ENCODE measurements at places on chromosomes 12 and 14.

DNA sequence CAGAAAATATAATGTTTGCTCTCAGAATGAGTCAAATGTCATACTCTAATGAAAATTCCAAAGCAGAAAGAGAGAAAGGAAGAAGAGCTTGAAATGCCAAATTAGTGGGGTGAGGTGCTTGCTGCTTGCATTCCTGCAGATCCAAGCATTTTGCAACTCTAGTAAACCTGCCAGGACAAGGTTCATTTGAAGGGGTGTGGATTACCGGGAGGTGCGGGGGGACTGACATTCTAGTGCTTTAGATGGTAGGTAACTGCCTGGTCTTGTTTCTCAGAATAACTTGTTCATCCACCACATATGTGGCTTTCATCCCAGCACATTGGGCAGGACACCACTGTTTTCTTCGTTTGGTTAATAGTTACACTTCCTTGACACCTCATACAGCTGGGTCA, 144.4 kb downstream of the AKAP6 start:
- DNase-seq = no peak

DNA sequence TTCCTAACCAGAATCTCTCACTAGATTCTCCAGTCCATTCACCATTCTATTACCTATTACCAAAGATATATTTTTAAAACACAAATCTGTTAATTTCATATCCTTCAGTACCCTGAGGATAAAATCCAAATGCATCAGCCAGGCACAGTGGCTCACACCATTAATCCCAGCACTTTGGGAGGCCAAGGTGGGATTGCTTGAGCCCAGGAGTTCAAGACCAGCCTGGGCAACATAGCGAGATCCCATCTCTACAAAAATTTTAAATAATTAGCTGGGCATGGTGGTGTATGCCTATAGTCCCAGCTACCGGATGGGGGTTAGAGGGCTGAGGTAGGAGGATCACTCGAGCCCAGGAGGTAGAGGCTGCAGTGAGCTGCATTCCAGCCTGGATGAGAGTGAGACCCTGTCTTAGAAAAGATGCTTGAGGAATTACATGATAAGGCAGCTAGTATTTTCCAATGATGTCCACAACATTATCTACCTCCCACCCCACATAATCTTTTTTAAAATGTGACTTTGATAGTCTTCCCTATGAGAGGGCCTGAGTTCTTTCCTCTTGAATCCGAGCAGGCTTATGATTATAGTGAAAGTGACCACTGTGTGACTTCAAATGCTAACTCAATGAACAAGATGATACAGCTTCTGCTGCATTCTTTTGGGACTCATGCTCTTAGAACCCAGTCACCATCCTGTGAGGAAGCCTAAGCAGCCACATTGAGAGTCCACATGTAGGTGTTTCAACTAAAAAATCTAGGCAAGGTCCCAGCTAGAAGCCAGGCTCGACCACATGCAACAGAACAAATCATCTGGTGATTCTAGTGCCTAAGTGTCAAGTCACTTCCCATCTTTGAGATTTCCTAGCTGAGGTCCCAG, 18.0 kb downstream of the HECTD1 start:
- no peak for DNase-seq

DNA sequence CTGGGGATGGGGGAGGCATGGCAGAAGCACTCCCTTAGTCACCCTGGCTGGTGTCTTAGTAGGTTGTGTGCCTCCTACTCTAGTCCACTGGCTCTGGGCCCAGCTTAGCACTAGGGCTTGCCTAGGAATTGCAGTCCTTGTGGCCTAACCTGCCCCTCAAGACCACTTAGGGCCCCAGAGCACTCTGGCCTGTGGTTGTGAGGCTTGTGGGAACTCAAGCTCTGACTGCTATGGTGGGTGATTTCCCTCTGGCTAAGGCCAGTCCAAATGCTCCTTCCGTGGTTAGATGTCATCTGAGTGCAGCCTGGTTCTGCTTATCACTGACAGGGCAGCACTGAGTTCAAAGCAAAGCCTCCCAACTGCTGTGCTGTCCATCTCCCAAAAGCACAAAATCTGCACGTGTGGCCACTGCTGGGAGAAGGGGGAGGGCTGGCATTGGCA, 20.2 kb downstream of the FGD4 start:
- no peak for DNase-seq

GRCh38 chr14:74552623-74553022, 59.1 kb downstream of the ISCA2 start:
- DNase-seq = no peak

- no peak for DNase-seq
Measured at GRCh38 chr12:108630481-108631207, 3.0 kb downstream of the SELPLG start.

DNA sequence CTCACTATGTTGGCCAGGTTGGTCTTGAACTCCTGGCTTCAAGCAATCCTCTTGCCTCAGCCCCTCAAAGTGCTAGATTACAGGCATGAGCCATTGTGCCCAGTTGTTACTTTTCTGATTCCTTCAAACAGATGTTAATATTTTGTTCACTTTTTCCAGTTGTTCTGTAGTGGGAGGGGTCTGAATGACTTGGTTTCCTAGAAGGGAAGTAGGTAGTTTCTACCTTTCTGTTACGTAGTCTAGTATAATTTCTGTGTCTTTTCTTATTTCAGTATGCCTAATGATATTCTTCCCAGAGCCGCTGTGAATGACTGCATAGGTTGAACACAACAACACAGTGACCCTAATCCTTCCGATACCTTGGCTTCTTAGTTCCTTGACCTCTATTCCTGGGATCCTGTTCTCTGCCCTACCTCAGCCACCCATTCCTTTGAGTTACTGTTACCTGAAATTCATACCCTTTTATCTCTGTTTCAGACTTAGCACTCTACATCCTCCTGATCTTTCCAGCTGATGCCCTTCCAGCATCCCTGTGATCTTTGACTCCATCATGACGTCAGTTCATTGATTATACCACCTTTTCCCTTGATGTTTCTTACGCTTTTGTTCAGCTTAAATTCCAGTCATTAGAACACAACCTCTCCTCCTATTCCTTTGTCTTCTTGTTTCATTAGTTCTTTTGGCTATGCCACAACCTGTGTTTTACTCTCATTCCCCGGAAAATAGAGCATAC, 33.3 kb downstream of the RCOR1 start:
- DNase-seq = no peak

DNA sequence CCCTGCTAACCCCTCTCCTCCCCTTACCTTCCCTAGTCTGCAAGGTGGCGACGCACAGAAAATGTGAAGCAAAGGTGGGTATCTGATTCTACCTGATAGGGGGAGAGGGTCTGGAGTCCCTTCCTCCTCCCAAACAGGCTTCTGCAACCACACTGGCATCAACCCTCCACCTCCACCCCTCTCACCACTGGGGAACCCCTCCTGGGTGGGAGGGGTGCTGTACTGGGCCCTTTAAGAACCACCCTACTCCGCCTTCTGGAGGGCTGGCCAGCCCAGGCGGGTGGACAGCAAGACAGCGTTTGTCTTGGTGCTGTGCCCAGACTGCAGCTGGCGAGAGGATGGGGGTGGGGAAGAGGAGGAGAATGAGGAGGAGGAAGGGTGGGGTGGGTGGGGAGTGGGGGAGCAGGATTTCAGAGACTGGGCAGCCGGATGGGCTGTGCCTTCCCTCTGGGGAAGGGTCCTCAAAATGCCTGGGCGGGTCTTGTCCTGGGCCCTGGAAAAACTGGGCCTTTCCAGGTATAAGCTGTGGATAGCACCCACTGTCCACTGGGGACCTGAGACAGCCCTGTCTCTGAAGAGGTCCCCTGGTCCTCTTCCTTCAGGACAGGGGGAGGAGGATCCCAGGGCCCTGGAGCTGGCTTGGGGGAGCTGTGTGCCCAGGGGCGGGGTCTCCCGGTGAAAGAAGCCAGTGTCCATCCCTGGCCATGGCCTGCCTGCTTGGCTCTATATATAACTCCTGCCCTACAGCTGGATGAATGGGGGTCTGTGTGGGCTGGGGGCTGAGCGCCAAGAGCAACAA, 2.8 kb downstream of the TNS2 start:
- peak; percentile 42 for DNase-seq

DNA sequence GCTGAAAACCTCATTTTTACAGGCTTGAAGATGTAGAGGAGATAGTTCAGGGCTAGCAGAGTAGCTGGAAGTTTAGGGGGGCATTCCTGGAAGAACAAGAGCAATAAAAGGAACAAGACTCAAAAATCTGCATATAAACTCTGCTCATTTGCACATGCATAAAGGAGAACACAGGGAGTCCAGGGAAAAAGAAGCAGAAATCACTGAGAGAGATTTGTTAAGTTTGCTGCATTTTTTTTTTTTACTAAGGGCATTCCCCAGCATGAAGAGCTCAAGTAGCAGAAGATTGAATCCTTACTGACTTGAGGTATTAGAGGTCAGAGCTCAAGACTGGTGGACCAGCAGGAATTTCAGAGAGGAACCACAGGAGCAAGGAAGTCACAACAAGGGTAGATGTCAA, 28.2 kb upstream of the BCL11B start:
- no peak for DNase-seq

GRCh38 chr12:54300225-54300731, 537 bp downstream of the NFE2 start:
- DNase-seq = no peak

GRCh38 chr12:131528144-131528543, 182.7 kb upstream of the SFSWAP start:
- DNase-seq = no peak

- no peak for DNase-seq
Measured at GRCh38 chr12:24879644-24880043, 69.3 kb downstream of the BCAT1 start.

DNA sequence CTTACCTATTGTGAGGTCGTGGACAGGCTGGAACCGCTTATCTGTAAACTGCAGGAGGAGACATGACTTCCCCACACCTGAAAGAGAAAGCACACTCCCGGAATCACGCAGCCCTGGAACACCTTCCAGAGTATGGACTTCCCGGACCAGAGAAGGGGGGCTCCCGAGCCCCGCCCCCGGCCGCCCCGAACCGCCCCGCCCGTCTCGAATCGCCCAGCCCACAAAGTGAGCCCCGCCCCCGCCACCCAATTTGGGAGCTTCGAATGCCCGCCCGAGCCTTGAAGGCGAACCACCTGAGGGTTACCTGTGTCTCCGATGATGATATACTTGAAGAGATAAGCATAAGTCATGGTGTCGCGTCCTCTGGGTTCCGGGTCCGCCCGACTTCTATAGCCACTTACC, 235 bp downstream of the RAB2B start:
- DNase-seq = peak; percentile 82

GRCh38 chr12:97751704-97752103, 289.1 kb downstream of the RMST start:
- DNase-seq = peak; percentile 73

DNA sequence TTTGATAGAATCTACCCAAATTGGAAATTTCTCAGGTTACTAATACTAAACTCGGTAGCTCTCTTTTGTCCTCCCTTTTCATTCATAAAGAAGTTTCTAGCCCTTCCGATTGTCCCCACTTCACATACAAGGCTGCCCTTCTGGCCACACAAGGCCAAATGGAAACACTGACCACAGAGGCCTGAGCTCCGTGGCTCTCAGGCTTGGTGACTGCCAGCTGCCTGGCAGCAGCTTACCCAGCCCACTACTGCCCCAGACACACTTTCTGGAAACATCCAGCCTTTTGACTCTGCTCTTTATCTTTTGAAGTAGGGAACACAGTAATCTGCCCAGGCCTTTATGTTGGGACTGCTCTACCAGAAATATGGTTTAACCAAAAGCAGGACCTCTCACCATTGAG, 167.2 kb downstream of the GCH1 start:
- DNase-seq = no peak

DNA sequence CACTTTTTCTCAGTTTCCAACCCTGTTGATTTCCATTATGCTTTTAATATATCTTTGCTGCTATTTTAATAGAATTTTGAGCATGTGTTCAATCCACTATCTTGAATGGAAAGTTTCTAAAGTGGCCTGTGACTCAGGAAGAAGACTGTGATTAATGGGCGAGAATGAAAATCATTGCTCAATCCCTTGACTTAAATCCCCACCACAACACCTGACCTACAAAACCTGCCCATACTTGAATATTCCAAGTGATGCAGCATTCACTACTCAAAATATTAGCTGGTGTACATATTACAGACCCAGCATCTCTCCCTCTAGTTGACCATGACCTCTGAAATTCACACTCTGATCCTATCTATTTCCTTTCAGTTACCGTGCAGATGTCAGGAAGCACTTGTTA, 1.3 kb upstream of the OAS3 start:
- no peak for DNase-seq

DNA sequence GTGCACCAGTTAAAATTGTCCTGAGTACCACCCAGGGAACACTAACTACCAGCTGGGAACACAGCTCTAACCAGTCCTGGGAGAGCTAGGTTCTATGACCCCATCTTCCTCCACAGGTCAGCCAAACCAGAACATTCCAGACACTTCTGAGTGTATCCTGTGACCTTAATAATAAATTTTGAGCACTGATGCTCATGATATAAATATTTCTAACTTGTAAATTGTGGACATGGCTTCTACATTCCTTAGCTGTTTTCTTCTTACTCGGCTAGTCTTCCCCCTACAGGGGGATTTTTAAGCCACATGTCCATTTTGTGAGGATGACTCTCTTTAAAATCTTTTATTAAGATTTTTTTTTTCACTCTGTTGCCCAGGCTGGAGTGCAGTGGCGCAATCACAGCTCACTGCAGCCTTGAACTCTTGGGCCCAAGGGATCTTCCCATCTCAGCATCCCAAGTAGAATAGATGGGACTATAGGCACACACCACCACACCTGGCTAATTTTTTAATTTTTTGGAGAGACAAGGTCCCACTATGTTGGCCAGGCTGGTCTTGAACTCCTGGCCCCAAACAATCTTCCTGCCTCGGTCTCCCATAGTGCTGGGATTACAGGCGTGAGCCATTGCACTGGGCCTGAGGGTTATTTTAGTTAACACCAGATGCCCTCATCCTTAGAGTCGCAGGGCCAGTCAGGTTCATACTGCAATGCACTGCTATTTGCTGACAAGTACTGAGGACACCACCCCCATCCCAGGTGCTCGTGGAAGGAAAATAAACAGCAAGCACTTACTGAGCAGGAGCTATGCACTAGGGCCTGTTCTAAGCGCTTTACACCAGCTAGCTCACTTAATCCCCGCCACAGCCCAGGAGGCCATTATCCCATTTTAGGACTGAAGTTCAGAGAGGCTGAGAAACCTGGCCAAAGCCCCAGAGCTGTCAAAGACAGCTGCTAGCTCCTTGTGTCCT, 142.6 kb upstream of the NCOR2 start:
- DNase-seq = no peak

DNA sequence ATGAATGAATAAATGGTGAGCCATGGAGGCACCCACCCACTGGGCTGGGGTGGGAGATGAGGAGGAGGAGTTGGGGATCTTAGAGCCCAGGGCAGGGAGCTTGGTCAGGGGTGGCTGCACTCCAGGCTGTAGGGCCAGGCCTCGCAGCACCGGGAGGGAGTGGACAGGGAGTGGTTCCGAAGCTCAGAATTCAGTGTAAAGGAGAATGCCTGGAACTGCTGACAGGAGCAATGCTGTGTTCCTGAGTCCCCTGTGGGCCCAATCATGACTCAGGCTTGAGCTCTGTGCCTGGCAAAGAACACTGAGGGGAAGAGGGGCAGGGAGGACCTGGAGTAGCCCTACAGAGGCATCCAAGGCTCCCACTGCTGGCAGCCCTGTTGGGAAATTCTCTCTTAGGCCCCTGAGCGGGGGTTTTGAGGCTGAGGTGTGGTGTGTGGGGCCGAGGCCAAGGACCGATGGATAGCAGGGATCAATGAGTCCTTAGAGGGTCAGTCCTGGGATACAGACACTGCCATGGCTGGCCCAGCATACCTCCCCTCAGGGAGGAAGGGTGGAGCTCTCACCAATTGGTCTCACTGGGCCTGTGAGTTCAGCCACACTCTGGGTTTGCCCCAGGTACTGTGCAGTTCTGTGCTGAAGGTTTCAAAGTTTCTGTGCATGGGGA, 9.5 kb upstream of the RABGGTA start:
- DNase-seq = no peak

GRCh38 chr12:30473274-30473673, 222.4 kb downstream of the IPO8 start:
- DNase-seq = no peak

GRCh38 chr12:10718279-10718821, 4.8 kb downstream of the YBX3 start:
- DNase-seq = no peak
